ENCODE measurements at places on chromosomes 3 and 15. TPM values are rescaled to one million over a fixed set of nuclear protein-coding genes. Genes with fewer than 3 reads are reported as not detected.

- no peak for DNase-seq
Observed at GRCh38 chr3:27216955-27217552, 152.1 kb downstream of the NEK10 start.

GRCh38 chr3:152438706-152439105, 170.0 kb downstream of the MBNL1 start:
- DNase-seq = no peak

DNA sequence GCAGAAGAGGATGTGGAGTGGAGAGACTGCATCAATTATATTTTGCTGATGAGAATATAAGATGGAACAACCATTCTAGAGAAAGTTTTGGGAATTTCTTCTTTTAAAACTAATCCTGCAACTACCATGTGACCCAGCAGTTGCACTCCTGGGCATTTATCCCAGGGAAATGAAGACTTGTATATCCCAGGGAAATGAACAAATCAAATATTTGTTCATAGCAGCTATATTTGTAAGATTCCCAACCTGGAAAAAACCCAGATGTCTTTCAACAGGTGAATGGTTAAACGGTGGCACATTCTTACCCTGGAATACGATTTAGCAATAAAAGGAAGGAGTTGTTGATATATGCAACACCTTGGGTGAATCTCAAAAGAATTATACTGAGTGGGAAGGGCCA, 385.3 kb upstream of the TPRG1 start:
- DNase-seq = no peak

CFAP100 gene
- not detected for total RNA-seq

DNA sequence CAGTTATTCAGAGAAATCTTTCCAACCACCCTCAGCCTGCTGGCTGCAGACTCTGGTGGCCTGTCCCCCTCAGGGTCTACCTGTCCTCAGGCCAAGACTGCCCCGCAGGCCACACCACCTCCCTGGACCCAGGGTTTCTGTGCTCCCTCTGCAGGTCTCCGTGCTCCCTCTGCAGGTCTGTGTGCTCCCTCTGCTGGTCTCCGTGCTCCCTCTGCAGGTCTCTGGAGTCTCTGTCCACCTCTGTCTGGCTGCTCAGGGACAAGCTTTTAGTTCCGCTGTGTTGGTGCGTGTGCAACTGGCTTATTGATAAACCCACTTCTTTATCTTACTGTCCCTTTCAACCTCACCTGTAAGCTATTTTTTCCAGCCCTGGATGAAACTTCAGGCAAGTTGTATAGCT, 30.1 kb downstream of the BDH1 start:
- DNase-seq = no peak

DNA sequence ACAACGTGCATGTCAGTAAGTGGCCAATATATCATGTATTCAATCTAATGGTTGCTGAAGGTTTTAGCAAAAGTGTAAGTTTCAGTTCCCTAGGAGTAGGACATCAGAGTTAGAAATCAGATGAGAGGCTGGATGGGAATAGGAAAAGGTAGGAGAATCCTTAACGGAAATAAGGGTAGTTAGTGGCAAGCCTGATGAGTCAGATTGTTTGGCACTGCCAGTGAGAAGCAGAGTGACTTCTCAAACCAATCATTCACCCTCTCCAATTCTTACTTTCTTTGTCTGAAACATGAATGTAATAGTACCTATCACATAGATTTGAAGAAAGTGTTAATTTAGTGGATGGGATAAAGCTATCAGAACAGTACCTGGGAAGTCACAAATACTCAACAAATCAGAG, 894.0 kb downstream of the NTRK3 start:
- no peak for DNase-seq

DNA sequence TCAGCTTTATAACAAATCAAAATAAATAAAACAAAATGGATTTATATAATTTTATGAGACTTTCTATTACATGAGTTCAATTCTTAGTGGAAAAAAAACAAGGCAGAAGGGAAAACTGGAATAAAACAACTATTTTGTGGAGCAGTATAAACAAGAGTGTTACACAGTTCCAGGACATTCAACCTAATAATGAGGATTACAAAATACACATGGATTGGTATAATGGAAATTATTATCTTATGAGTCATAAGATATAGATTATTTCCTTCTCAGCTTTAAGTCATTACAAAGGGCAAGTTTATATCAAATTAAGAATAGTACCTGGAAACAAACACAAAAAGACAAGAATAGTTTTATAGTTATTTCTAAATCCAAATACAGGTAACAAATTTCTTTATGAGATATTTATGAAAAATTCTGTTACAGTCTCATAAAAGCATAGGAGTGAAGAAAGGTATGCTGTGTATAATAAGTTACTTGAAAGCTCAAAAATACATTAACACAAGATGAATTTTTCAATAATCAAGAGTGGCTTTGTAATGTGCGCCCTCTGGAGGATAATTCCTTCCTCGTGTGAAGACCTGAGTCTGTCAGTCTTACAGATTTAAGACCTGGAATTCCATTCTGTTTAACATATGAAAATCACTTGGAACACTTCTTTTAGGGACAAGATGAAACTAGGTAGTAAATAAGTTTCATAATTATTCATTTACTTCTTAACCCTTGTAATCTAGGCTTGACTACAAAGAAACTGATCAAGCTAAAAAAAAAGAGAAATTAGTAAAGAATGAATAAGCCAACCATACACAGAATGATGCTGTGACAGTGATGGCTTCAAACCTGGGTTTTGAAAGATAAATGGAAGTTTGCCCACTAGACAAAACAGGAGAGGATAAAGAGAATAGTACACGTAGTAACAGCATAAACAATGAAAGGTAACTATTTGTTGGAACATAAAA, 9.5 kb downstream of the COPS2 start:
- no peak for DNase-seq

DNA sequence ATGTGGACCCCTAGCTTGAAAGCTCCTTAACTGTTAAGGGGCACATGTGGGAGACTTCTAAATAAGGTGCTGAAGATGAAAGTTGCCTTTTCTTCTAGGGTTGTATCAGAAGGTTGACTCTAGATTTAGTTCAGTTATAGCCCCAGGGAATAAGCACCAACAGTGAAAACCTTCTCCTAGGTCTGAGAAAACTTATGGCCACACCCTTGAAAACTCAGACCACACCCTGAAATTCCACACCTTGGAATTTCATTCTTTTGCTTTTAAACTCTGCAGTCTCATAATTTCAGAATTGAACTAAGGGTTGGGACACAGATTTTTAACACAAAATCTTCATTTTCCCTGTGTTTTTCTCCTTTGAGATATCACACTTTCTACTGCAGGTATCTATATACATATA, 355.8 kb upstream of the IL12A start:
- no peak for DNase-seq

DNA sequence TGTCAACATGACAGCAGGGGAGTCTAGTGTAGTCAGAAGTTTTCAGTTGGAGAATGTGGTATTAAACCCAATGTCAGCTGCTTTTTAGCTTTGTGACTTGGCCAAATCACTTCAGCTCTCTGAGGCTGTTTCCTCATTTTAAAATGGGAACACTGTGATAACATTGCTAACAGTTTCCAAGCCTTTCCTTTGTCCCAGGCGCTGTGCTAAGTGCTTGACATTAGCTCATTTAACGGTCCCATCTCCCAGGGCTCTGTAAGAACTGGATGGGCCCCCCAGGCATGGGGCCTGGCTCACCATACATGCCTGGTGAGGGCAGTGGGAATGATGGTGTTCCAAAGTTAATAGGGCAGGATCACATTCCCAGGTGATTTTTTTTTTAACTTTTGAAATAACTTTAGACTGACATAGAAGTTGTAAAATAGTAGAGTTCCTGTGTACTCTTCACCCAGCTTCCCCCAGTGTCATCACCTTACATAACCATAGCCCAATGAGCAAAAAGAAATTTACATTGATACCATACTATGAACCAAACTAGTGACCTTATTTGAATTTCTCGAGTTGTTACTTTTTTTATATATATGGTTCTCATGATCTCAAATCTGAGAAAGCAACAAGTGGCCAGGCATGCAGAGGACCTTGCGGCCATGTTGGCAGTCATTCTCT, 7.7 kb downstream of the RASL12 start:
- no peak for DNase-seq

Measured in vagina (tissue), 2 donors.